Esophagus muscularis mucosa (tissue), 4 donors: ENCODE measurements at places on chromosomes 1 and 21. TPM values are rescaled to one million over a fixed set of nuclear protein-coding genes. Genes with fewer than 3 reads are reported as not detected.
A peak's percentile ranks its signal among the peaks of the same experiment; 100 is the strongest.

- no peaks in the 10 kb centered on the region for H3K4me1 ChIP-seq
- no peak overlapping the region for H3K4me3 ChIP-seq
- no peak overlapping the region for H3K27ac ChIP-seq
- DNase-seq, result no peak
- H3K27me3 ChIP-seq, result peaks cover 10% of the 10 kb centered on the region
Measured at GRCh38 chr1:160007577-160008200, 24.1 kb downstream of the PIGM start.

- H3K4me3 ChIP-seq, result no peak overlapping the region
- H3K27ac ChIP-seq, result peak overlapping the region; percentile 95
- H3K4me1 ChIP-seq, result peaks cover 50% of the 10 kb centered on the region
Measured at GRCh38 chr1:228739826-228740225, 4.5 kb downstream of the RHOU start.

DNA sequence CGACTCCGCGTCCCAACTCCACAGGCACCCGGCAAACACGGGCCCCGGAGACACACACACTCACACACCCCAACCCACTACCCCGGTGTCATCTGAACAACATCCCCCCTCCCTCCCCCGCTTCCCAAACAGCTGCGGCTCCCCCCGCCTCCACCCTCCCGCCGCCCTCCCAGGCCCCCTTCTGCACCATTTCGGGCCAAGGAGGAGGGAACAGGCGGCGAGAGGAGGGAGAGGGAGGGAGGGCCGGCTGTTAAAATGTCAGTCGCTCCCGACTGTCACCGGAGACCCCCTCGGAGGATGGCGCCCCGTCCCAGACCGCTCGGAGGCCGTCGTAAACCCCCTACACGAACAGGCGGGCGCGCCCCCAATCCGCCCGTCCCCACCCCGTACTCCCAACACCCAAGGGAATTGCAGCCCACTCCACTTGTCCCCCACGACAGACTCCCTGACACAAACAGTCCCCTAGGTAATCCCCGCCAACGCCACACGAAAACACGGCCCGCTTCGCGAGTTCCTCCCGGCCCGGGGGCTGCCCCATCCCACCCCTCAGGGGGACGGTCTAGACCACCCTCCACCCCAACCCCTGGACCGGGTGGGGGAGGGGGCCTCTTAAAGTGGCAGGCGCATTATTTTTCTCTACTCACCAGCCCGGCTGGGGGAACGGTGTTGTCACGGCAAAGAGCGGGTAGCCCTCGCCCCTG, 583 bp downstream of the MEF2D start:
- H3K4me3 ChIP-seq, result peak overlapping the region; percentile 98
- H3K27ac ChIP-seq, result peak overlapping the region; percentile 99
- H3K36me3 ChIP-seq, result peaks cover 3% of the 10 kb centered on the region
- H3K4me1 ChIP-seq, result peaks cover 80% of the 10 kb centered on the region

DNA sequence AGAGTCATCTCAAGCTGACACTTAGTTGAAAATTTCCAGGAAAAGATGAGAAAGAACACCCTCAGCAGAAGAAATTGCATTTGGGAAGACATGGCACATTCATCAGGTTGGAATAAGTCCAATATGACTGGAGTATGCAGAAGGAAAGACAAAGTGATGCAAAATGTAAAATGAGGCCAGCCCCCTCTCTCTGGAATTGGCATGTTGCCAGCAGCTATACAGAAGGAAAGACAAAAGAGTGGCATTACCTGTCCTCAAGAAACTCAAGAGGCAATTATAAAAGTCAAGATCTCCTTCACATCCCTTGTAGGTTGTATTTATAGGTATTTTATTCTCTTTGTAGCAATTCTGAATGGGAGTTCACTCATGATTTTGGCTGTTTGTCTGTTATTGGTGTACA, 426.3 kb downstream of the AGBL4 start:
- no peak for DNase-seq
- H3K27me3 ChIP-seq, result no peaks in the 10 kb centered on the region
- no peak overlapping the region for H3K27ac ChIP-seq
- no peaks in the 10 kb centered on the region for H3K36me3 ChIP-seq
- no peak overlapping the region for H3K4me3 ChIP-seq

- H3K27me3 ChIP-seq, result no peaks in the 10 kb centered on the region
- H3K27ac ChIP-seq, result no peak overlapping the region
- H3K4me1 ChIP-seq, result peaks cover 31% of the 10 kb centered on the region
- DNase-seq, result no peak
- no peak overlapping the region for H3K4me3 ChIP-seq
Measured at GRCh38 chr1:67843331-67843730, 10.1 kb upstream of the GNG12 start.

DNA sequence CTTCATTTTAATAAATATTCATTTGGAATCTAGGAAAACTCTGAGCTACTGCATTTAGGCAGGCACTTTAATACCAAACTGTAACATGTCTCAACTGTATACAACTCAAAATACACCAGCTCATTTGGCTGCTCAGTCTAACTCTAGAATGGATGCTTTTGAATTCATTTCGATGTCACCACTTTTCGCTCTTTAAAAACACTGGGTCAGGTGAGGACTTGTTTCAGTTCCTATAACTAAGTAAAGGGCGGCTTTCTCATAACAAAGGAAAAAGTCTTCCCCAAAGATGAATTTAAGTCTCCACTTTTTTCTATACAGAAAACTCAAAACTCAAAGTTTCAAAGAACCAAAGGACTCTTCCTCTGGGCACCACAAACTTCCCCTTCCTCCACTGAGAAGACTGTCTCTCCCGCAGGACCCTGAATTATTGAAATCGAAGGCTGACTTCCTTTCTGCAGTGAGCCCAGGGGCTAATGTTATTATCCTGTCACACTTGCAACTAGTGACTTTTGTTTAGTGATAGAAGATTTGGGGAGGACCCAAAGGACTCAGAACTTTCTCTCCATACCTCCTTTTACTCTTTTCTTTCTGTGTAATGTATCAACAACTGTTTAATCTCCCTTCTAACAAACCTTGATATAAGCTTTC, 9.7 kb upstream of the DHX9 start:
- no peaks in the 10 kb centered on the region for H3K27me3 ChIP-seq
- no peak for DNase-seq
- no peak overlapping the region for H3K27ac ChIP-seq
- H3K4me3 ChIP-seq, result no peak overlapping the region

DNA sequence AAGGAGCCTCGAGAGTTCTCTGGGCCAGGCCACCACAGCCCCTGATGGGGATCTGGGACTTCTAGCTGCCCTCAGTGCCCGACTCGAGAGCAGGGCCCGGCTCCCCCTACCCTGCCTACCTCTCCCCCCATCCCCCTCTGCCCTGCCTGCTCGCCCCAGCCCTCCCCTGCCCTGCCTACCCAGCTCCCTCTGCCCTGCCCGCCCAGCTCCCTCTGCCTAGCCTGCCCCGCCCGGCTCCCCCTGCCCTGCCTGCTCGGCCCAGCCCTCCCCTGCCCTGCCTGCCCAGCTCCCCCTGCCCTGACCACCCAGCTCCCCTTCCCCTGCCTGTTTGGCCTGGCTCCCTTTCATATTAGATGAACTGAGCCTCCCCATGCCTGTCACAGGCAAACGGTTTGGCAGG, 117.4 kb upstream of the TMEM51 start:
- H3K4me3 ChIP-seq, result no peak overlapping the region
- H3K27me3 ChIP-seq, result no peaks in the 10 kb centered on the region
- H3K36me3 ChIP-seq, result peaks cover 11% of the 10 kb centered on the region
- no peak overlapping the region for H3K27ac ChIP-seq

DNA sequence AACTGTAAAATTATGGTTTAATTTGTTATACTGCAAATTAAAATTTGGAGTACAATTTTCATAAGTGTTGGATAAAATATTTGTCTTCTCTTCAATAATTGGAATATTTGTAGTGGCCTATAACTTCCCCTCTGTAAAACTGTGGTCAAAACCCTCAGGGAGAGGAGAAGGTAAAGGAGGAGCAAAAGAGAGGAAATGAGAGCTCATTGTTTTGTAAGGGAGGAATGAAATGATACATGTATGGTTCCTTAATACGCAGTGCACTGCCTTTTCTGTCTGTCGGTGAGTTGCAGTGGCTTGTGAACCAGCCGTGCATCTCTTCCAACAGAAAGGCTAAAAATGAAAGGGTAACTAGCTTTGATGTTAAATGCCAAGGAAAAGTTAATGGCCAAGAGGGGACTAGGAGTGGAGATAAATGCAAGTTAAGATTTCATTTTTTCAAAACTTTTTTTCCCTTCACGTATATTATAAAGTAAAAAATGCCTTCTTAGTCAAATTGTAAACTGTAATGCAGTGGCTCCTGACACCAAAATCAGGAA, 26.4 kb downstream of the LRRC8D start:
- peaks cover 3% of the 10 kb centered on the region for H3K36me3 ChIP-seq
- no peak overlapping the region for H3K4me3 ChIP-seq
- DNase-seq, result no peak
- H3K4me1 ChIP-seq, result peaks cover 13% of the 10 kb centered on the region
- H3K27me3 ChIP-seq, result no peaks in the 10 kb centered on the region

DNA sequence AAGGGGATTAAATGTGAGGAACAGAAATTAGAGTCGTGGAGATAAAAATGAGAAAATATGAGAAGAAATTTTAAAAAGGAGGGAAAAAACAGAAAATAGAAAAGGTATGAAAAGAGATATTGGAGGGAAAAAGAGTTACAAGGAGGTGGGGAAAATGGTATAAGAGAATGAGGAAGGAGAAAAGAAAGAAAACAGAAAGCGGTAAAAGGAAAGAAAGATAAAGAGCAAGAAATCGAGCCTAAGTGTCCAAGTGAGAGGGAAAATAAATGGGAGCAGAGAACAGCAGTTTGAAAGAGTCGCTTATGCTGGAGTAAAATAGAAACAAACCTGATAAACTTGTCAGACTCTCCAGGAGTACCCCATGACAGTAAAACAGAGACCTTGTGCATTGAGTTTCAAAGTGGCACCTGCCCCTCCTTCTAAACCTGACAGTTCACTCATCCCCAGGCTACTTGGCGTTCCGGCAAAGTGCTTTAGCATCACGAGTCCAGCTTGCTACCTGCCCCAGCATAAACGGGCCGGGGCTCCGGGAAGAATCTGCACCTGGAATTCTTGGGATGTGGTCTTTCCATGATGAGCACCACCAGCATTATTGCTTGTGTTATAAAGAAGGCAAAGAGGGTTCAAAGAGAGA, 585 bp downstream of the NEGR1 start:
- no peaks in the 10 kb centered on the region for H3K36me3 ChIP-seq
- peak overlapping the region; percentile 95 for H3K27ac ChIP-seq
- no peak for DNase-seq
- peak overlapping the region; percentile 80 for H3K4me3 ChIP-seq

GRCh38 chr1:39729030-39729429, 9.7 kb upstream of the PPIE start:
- peak; percentile 47 for DNase-seq
- peaks cover 10% of the 10 kb centered on the region for H3K27me3 ChIP-seq
- no peak overlapping the region for H3K4me3 ChIP-seq
- H3K27ac ChIP-seq, result no peak overlapping the region

PTPRC gene
- total RNA-seq, result 11.6 TPM

MFSD2A gene
- 1.7 TPM for total RNA-seq
